PC-9 (cell line): ENCODE measurements at places on chromosomes 7 and 10. TPM values are rescaled to one million over a fixed set of nuclear protein-coding genes. Genes with fewer than 3 reads are reported as not detected.

GRCh38 chr7:127912901-127913300 lies 118.3 kb downstream of the LRRC4 start:
- H3K27ac ChIP-seq, result no peak overlapping the region
- H3K36me3 ChIP-seq, result no peaks in the 10 kb centered on the region
- no peak for DNase-seq
- no peaks in the 10 kb centered on the region for H3K27me3 ChIP-seq
- no peak overlapping the region for H3K4me3 ChIP-seq

The CALML3 gene
- not detected in 2 replicates for total RNA-seq

DNA sequence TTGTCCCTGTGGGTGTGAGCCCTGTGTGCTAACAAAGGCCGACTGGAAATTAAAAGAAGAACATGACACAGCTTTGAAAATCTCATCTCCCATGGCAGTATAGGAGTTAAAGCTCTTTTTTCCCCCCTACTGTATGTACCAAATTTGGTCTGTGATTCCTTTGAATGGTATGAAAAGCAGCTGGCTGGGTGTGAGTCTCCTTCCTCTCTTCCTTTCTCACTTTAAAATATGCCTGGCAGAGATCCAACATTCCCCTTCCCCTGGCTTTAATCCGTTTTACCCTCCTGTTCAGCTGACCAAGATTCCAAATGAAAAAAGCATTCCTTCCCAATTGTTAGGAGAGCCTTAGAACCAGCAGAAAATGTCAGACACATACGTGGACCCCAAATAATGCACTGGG lies 225.0 kb upstream of the CELF2 start:
- DNase-seq, result peak; percentile 51
- H3K36me3 ChIP-seq, result peaks cover 28% of the 10 kb centered on the region
- H3K27me3 ChIP-seq, result no peaks in the 10 kb centered on the region
- peak overlapping the region; percentile 57 for H3K4me3 ChIP-seq
- peak overlapping the region; percentile 99 for H3K27ac ChIP-seq

DNA sequence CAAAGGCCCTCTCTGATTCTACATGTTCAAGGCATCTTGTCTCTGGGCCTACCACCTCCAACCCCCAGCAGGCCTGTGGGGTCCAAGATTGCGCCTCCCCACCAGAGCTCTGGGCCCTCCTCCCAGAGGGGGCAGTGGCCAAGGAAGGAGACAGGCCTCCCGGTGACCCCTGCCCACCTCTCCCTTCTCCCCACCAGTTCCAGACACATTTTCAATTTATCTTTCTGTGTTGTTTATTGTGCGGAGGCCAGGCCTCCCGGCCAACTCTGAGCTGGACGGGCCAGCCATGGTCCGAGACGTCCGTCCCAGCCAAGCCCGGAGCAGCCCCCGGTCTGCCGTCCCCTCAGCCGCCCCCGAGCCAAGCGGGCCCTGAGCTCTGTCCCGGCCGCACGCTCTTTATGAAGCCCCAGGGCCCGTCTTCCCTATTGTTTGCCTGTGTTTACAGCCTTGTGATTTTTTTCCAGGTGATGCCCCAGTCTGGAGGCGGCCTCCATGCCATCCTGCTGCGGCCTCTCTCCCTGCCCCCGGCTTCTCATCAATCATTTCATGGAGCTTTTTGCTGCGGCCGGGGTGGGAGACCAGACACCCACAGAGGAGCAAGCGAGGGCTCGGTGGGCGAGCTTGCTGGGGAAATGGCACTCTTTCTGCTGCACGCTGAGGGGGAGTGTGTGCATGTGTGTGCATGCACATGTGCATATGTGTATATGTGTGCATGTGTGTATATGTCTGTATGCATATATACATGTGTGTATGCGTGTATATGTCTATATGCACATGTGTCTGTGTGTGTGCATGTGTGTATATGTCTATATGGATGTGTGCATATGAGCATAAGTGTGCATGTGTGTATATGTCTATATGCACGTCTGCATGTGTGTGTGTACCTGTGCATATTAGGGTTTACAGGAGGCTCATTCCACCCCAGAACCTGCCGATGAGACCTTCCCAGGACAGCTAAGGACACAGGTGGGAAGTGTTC lies 52.7 kb upstream of the ELN start:
- H3K36me3 ChIP-seq, result no peaks in the 10 kb centered on the region
- H3K27ac ChIP-seq, result no peak overlapping the region
- H3K4me3 ChIP-seq, result no peak overlapping the region
- no peak for DNase-seq

DNA sequence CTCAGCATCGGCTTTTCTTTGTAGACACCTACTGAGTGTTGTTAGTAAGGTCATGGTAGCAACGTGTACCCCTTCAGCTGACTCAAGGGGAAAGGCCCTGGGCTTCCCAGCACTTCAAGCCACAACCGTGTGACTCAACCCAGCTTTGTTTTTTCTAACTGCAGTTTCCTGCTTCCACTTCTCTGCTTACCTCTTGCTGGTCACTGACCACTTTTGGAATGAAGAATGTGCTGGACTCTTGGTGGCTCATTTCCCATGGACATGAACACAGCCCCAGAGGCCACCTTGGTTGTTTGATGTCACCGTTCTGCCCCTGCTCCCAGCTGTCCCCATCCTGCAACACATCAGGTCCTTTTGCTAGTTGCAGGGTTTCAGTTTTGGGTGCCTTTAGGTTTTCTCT lies 69.5 kb upstream of the ZNF438 start:
- DNase-seq, result peak; percentile 88
- H3K27me3 ChIP-seq, result no peaks in the 10 kb centered on the region
- H3K36me3 ChIP-seq, result no peaks in the 10 kb centered on the region
- peak overlapping the region; percentile 87 for H3K27ac ChIP-seq
- peaks cover 30% of the 10 kb centered on the region for H3K4me1 ChIP-seq

- H3K4me3 ChIP-seq, result no peak overlapping the region
- H3K36me3 ChIP-seq, result no peaks in the 10 kb centered on the region
- H3K27ac ChIP-seq, result no peak overlapping the region
- H3K27me3 ChIP-seq, result no peaks in the 10 kb centered on the region
- peaks cover 13% of the 10 kb centered on the region; the same call in 1 of the 2 replicates for H3K4me1 ChIP-seq
These were observed 6.0 kb downstream of the IL15RA start for GRCh38 chr10:5971315-5971832.

The NUTM2D gene
- total RNA-seq, result 1.1 and 1.9 TPM in 2 replicates

GRCh38 chr10:100828738-100829096 lies 83.3 kb downstream of the PAX2 start:
- H3K36me3 ChIP-seq, result no peaks in the 10 kb centered on the region
- peaks cover 12% of the 10 kb centered on the region for H3K27me3 ChIP-seq
- no peaks in the 10 kb centered on the region for H3K4me1 ChIP-seq
- H3K27ac ChIP-seq, result no peak overlapping the region
- no peak for DNase-seq
- H3K4me3 ChIP-seq, result no peak overlapping the region

The SPDYE2 gene
- total RNA-seq, result not detected in 2 replicates

- H3K4me1 ChIP-seq, result no peaks in the 10 kb centered on the region
- peaks cover 27% of the 10 kb centered on the region; the same call in 1 of the 2 replicates for H3K27me3 ChIP-seq
- DNase-seq, result no peak
- no peaks in the 10 kb centered on the region for H3K36me3 ChIP-seq
These were observed 434.3 kb upstream of the C7orf33 start for GRCh38 chr7:148156233-148156632.

GRCh38 chr10:101031128-101031795 lies at the start of the genes PDZD7 and SFXN3:
PDZD7 (minus strand) TSS chr10:101031129; CDS start chr10:101030219, 910 bp downstream.
SFXN3 (plus strand) TSS chr10:101031234; CDS start chr10:101034695, 3,461 bp downstream.
- no peaks in the 10 kb centered on the region for H3K36me3 ChIP-seq
- H3K4me1 ChIP-seq, result peaks cover 15% of the 10 kb centered on the region
- H3K4me3 ChIP-seq, result peak within 1 kb of the TSS; percentile 82
- H3K27me3 ChIP-seq, result no peaks in the 10 kb centered on the region
- peak within 1 kb of the TSS; percentile 52 for H3K27ac ChIP-seq

DNA sequence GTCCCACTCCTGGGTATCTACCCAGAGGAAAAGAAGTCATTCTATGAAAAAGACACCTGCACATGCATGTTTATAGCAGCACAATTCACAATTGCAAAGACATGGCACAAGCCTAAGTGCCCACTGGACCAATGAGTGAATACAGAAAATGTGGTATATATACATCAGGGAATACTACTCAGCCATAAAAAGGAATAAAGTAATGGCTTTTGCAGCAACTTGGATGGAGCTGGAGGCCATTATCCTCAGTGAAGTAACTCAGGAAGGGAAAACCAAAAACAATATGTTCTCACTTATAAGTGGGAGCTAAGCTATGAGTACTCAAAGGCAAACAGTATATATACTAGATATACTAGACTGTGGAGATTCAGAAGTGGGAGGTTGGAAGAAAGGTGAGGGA lies 53.7 kb downstream of the VKORC1L1 start:
- no peak overlapping the region for H3K4me3 ChIP-seq
- H3K4me1 ChIP-seq, result no peaks in the 10 kb centered on the region
- no peak for DNase-seq
- no peaks in the 10 kb centered on the region for H3K27me3 ChIP-seq

DNA sequence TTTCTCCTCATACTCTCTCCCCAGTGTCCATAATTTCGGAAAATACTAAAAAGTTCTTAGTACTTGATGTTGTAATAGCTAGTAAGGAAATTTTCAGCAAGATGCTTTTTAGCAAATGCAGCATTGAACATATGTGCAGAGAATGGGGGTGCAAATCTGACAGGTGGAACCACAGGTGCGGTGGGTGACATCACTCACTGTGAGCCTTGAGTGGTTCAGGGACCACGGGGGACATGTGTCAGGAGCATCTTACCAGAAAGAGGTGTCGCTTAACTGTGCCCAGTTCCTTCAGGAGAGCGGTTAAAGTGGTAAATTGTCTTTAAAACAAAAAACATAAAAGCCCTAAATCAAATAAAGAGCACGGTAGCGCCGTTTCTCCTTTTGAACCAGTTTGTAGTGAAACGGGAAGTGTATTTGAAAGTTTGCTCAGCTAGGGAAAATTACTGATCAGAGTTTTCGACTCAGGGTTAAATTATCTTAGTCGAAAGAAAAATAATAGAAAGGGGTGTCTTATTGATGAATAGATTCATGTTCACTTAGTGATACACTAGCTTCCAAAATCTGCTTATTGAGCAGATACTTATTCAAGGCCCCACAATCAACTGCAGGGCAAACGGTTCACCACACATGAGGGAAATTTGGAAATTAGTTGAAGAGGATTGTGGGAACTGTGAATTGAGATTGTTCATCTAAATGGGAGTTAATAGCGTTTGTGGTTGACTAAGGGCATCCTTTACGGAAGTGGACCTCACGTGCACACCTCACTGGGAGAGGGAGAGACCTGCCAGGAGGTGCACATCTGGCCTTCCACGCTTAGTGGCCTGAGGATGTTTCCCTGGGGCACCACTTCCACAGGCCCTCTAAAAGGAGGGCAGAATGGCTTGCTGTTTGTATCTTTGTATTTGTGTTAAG lies 12.7 kb downstream of the CUL1 start:
- peaks cover 16% of the 10 kb centered on the region; the same call in 1 of the 2 replicates for H3K36me3 ChIP-seq
- no peak overlapping the region for H3K4me3 ChIP-seq
- 0 out of 2 replicates have a peak overlapping the region, but pooled peaks have one; percentile 0 for H3K27ac ChIP-seq
- no peak for DNase-seq
- H3K27me3 ChIP-seq, result no peaks in the 10 kb centered on the region

The PLEKHS1 gene
- 2.9 and 4.9 TPM in 2 replicates for total RNA-seq

The ZMIZ1 gene
- 47.6 and 48.5 TPM in 2 replicates for total RNA-seq

- H3K27ac ChIP-seq, result no peak overlapping the region
- DNase-seq, result no peak
- H3K4me1 ChIP-seq, result no peaks in the 10 kb centered on the region
- H3K36me3 ChIP-seq, result no peaks in the 10 kb centered on the region
- no peak overlapping the region for H3K4me3 ChIP-seq
- H3K27me3 ChIP-seq, result peaks cover 34% of the 10 kb centered on the region; the same call in 1 of the 2 replicates
These were observed 10.0 kb upstream of the EMX2 start for GRCh38 chr10:117532451-117533107.

- no peak overlapping the region for H3K4me3 ChIP-seq
- H3K36me3 ChIP-seq, result no peaks in the 10 kb centered on the region
- DNase-seq, result no peak
- no peaks in the 10 kb centered on the region for H3K27me3 ChIP-seq
- H3K27ac ChIP-seq, result no peak overlapping the region
These were observed 108.7 kb downstream of the DNAJC1 start for GRCh38 chr10:21894648-21895342.

The CACNB2 gene
- not detected in 2 replicates for total RNA-seq

GRCh38 chr7:19404912-19405329 lies 259.7 kb upstream of the FERD3L start:
- H3K27me3 ChIP-seq, result 0 out of 2 replicates have a peak, but pooled peaks cover 9% of the 10 kb centered on the region
- peaks cover 7% of the 10 kb centered on the region for H3K4me1 ChIP-seq
- H3K4me3 ChIP-seq, result no peak overlapping the region
- no peak overlapping the region for H3K27ac ChIP-seq

DNA sequence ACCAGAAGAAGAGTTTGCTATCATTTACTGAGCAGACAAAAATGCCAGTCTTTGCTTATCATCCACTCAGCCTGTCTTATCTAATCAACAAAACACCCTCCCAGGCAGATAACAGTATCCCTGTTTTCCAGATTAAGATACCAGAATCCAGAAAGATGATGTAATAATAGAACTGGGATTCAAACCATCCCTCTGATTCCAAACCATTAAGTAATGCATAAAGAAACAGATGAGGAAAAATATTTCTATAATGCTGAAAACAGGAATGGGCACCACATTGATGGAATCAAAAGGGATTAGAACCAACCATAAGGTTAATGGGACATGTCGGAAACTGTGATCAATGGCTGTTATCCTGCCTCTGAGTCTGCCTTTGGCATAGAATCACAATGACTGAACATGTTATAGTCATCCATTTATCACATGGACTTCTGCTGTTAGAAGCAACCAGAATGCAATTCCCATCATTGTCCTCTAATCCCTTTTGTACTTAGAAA lies 92.1 kb upstream of the RSU1 start:
- H3K4me3 ChIP-seq, result no peak overlapping the region
- no peak overlapping the region for H3K27ac ChIP-seq

The SYT15B gene
- total RNA-seq, result 0.94 and 1.1 TPM in 2 replicates
